ENCODE measurements at places on chromosomes 3 and 15.

GRCh38 chr3:51706788-51707731 lies at the start of gene GRM2:
Gene GRM2 (plus strand): TSS chr3:51707068. CDS start chr3:51708984, 1,916 bp downstream.
- peak; percentile 71 for DNase-seq

GRCh38 chr3:197753263-197753662 lies 3.6 kb downstream of the FYTTD1 start:
- DNase-seq = no peak

GRCh38 chr3:132570016-132570415 lies 27.1 kb upstream of the ACKR4 start:
- no peak for DNase-seq

GRCh38 chr15:99084965-99085364 lies 19.9 kb upstream of the SYNM start:
- DNase-seq = no peak

All from kidney tubule cell (primary cell).